ENCODE measurements at places on chromosomes 1 and 21.

- DNase-seq, result no peak
Observed at GRCh38 chr1:244545511-244545910, 84.4 kb downstream of the CATSPERE start.

- no peak for DNase-seq
Observed at GRCh38 chr1:92587445-92587844, 100.7 kb upstream of the GFI1 start.

DNA sequence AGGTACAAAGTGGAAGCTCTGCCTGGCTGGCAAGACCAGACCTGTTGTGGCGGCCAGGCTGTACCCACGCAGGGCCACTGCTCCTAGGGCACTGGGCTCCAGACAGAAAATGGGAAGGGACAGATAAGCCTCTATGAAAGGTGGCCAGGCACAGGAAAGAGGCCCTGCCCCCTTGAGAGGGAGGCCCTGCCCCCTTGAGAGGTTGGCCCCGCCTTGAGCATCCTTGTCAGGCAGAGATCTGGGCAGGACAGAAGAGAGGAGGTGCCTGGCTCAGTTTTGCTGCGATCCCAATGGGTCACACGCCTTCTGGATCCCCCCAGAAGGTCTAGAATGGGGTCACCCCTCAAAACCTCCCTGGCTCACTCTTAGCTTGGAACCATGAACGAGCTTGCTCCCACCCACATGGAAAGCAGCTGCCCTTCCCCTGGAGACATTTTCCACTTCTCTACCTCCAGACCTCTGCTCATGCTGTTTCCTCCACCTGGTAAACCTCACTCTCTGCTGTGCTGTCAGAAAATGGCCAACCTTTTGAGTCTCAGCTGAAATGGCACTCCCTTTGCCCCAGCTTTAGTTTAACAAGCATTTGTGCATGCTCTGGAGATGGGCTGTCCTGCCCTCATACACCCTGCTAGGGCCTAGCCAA, 17.5 kb upstream of the ECE1 start:
- DNase-seq, result no peak

DNA sequence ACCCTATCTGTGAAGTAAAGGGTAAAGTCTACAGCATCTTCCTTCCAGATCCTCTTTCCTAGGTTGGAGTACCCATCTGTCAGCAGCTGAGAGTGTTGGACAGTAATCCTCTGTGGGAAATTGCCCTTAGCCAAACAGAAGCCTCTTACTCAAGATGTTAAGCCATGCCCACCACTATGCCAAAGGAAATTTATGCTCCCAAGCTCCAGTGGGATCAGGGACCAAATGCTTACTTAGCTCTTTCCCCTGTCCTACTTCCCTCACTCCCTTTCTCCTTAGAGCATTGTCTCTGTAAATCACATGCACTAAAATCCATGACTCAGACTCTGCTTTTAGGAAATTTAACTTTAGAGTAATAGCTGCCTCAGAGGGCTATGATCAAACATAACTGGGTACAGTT, 254.0 kb downstream of the BRINP2 start:
- no peak for DNase-seq

DNA sequence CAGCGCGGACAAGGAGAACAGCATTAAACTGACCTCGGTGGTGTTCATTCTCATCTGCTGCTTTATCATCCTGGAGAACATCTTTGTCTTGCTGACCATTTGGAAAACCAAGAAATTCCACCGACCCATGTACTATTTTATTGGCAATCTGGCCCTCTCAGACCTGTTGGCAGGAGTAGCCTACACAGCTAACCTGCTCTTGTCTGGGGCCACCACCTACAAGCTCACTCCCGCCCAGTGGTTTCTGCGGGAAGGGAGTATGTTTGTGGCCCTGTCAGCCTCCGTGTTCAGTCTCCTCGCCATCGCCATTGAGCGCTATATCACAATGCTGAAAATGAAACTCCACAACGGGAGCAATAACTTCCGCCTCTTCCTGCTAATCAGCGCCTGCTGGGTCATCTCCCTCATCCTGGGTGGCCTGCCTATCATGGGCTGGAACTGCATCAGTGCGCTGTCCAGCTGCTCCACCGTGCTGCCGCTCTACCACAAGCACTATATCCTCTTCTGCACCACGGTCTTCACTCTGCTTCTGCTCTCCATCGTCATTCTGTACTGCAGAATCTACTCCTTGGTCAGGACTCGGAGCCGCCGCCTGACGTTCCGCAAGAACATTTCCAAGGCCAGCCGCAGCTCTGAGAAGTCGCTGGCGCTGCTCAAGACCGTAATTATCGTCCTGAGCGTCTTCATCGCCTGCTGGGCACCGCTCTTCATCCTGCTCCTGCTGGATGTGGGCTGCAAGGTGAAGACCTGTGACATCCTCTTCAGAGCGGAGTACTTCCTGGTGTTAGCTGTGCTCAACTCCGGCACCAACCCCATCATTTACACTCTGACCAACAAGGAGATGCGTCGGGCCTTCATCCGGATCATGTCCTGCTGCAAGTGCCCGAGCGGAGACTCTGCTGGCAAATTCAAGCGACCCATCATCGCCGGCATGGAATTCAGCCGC, 2.5 kb downstream of the S1PR1 start:
- DNase-seq, result peak; percentile 30

GRCh38 chr1:234570329-234571120, 39.5 kb downstream of the IRF2BP2 start:
- DNase-seq, result no peak

GRCh38 chr1:206537141-206537540, 29.8 kb downstream of the RASSF5 start:
- no peak for DNase-seq

- DNase-seq, result no peak
Observed at GRCh38 chr1:227185291-227185690, 133.0 kb downstream of the CDC42BPA start.

DNA sequence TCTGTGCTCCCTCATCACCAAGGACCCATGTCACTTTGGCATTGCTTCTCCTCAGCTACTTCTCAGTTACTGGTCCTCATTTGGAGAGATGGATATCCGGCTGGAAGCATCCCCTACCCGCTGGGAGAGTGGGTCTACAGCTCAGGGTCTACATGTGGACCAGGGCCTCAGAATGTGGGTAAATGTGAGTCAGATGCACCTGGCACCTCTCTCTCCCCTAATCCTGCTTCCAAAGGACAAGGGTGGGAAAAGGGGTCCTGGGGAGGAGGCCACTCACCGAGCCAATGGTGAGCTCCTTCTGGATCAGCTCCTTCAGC, 908 bp downstream of the S100A6 start:
- no peak for DNase-seq

GRCh38 chr1:43443197-43443946, 10.4 kb downstream of the HYI start:
- DNase-seq, result no peak

GRCh38 chr1:199170711-199171110, 531.9 kb downstream of the PTPRC start:
- DNase-seq, result no peak

DNA sequence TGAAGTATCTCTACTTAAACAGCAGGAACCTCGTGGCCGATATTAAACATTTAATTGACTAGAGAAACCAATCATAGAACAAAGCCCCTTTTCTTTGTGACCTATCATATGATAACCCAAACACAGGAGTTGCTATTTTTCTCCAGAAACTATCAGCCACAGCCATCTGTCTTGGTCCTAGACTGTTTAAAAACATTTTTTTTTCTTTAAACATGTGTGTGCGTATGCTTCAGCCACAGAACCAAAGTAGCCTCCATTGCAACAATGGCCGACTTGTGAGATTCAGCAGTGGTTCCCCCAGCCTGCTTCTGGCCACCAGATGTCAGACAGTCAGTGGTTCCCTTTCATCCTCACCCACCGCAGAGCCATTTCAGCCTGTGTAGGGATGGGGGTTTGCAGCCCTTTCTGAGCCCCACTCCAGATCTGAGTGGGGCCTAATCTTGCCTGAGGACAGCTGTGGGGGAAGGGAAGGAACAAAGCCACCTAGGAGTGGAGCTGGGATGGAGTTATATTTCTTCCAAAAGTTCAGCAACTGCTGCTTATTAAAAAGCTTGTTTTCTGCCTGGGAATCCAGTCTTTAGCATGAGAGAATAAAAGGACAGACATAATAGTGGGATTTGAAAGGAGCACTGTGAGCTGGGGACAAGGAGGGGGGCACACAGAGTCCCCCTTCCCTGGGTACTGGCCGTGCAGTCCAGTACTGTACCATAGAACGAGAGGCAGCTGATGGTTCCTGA, 11.7 kb upstream of the IGSF3 start:
- no peak for DNase-seq

- no peak for DNase-seq
Observed at GRCh38 chr1:228321895-228322294, 84.7 kb downstream of the TRIM11 start.

DNA sequence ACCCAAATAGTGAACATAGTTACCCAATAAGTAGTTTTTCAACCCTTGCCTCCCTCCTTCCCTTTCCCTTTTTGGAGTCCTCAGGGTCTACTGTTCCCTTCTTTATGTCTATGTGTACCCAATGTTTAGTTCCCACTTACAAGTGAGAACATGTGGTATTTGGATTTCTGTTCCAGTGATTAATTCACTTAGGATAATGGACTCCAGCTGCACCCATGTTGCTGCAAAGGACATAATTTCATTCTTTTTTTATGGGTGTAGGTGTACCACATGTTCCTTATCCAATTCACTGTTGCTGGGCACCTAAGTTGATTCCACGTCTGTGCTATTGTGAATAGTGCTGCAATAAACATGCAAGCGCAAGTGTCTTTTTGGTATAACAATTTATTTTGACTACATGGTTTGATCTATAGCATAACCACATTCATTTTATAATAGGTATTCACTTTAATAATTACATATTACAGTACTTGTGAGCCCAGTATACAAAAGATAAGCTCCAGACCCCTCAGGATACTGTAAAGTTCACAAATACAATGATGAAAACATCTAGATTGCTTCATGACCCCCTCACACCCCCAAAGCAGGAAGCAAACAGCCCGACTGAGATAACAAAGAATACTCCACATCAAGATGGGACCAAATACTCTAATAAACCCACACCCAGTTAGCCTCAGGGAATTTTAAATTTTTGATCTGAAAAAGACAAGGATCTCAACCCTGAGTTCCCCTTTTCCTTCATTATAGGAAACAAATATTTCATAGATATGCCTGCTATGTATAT, 45.3 kb downstream of the PUM1 start:
- DNase-seq, result no peak

- no peak for DNase-seq
Observed at GRCh38 chr1:53026254-53026653, 35.8 kb upstream of the PODN start.

GRCh38 chr1:172117800-172118199, 276.5 kb downstream of the DNM3 start:
- DNase-seq, result no peak

- no peak for DNase-seq
Observed at GRCh38 chr1:153934746-153935145, 11.8 kb downstream of the DENND4B start.

- DNase-seq, result no peak
Observed at GRCh38 chr1:201298396-201299381, 15.4 kb downstream of the PKP1 start.

GRCh38 chr1:159067699-159068621, 8.6 kb downstream of the AIM2 start:
- no peak for DNase-seq

- DNase-seq, result no peak
Observed at GRCh38 chr1:184215274-184215925, 163.9 kb downstream of the TSEN15 start.

GRCh38 chr21:33418691-33419090, 15.5 kb downstream of the IFNGR2 start:
- no peak for DNase-seq
